Stimulated activated CD8-positive, alpha-beta memory T cell treated with anti-CD3 and anti-CD28 coated beads, Interleukin-12 subunit alpha, Interleukin-12 subunit beta, amount 100 ng/mL, for 1 hour (primary cell): ENCODE measurements at places on chromosomes 16 and 17.

GRCh38 chr17:75604034-75604695, 16.6 kb downstream of the MYO15B start:
- DNase-seq, result no peak

DNA sequence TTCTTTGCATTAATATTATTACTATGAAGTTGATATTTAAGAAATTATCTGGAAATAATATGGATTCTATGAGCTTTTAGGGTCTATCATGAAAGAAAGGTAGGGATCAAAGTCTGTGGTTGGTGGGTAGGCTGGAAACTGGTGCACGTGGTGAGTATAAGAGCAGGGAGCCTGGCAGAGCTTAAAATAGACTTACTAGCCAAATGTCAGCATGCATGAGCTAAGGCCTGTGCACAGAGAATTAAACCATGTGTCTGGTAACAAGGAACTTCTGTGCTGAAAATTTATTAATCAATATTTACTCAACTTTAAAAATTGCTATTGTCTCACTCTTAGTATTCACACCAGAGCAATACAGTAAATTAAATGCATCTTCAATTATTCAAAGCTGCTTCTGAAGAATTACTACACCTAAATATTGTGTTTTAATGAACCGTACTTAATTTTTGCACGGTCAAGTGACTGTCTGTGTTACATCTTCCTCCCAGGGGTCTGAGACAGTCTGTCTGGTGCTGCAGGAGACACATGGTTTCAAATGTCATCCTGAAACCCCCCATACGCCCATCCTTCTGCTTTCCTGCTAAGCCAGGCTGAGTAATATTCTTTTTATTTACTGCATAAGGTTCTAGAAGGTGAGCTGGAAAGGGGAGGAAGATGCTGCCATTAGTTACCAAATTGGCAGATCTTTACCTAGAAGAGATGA, 161.0 kb upstream of the NLRP1 start:
- DNase-seq, result no peak

DNA sequence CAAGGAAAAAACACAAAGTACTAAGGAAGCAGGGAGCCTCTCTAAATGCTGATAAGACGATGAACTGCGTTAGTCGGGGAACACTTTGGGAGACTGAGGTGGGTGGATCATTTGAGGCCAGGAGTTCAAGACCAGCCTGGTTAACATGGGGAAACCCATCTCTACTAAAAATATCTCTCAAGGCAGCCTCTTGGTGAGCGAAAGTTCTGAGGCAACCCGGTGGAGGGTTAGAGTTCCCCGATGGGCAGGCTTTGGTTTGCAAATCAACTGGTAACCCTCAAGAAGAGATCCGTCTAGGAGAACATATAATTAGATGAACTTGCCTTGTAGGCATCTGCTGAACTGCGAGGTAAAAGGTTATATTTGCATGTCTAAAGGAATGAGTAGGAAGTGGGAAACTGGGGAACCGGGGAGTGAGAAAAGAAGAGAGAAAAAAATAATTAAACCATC, 44.6 kb downstream of the WSB1 start:
- no peak for DNase-seq

DNA sequence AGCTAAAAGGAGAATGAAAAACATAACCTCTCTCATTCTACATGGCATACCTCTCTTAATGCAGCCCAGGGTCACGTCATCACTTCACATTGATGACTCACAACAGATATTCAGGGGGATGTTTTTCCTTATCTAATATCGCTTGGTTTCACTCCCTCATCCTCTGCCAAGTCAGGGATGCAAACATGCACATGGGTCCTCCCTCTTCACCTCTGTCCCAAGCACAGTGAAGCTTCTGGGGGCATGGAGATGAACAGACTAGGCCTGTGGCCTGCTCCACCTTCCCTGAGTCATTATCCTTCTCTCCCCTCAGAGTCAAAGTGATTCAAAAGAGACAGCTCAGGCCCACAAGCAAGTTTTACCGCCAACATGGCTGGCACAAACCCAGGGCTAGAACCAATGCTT, 2.3 kb upstream of the MT2A start:
- no peak for DNase-seq
